ENCODE measurements at places on chromosomes 5 and 9.

DNA sequence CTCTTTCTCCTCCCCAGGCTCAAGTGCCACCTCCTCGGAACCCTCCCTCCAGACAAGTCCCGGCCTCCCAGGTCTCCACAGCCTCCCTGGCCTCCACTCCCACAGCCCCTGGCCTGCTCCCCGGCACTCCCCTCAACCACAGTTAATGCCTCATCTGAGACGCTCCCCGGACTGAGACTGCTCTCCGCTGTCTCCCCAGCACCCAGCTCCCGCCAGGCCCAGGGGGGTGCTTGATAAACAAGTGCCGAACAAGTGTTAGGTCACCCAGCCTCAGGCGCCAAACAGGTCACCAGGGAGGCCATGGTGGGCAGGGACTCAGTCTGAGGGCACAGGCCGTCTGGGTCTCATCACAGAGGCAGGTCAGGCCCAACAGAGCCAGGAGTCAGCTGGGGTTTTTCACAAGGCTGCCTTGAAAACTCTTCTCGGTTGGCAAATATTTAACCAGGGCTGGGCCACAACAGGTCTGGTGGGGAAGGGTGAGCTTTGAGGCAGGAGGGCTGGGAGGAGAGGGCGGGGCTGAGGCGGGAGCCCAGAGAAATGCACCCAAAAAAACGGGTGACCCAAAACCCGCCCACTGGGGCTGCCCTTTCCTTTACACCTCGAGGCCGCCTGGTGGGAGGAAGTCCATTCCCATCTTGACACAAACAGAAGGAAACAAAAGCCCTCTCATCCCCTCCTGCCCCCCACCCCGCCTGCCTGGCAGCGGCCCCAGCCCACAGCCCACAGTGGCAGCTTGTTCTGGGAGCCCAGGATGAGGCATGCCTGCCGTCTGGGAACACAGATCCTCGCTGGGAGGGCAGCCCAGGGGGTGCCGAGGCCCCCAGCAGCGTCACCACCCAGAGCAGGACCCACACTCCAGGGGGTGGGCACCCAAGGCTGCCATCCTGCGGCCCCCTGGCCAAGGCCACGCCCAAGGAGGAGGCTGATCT lies 66.6 kb upstream of the STXBP1 start:
- no peak for DNase-seq

DNA sequence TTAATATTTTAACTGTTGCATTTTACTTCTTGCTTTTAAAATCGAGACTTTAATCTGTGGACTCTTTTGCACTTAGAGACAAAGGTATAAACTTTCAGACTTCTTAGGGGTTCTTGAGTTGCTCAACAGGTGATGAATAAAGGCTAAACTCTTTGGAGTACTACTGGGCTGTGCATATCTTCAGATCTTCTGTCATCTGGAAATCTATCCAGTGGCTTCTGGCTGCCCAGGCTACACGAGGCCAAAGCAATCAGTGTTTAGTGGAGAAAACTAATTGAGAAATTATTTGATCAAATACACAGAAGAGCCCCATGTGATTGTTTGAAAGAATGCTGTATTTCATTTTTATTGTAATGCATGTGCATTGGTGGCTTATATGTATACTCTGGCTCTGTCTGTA lies 146.1 kb downstream of the PBX3 start:
- DNase-seq: no peak

DNA sequence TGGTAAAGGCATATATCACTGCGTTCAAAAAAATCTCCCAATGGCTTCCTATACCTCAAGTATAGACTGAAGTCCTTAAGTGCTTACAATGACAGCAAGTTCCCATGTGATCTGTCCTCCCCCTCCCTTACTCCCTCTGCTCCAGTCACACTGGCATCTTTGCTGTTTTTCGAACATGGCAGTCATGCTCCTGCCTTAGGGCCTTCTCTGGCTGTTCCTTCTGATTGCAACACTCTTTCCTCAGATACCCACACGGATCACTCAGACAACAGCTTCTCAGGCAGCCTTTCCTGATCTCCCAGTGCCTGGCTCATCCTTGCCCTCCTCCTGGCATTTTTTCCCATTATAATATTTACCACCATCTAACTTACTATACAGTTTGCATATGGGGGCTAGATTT lies 232.8 kb downstream of the ARHGEF28 start:
- no peak for DNase-seq

DNA sequence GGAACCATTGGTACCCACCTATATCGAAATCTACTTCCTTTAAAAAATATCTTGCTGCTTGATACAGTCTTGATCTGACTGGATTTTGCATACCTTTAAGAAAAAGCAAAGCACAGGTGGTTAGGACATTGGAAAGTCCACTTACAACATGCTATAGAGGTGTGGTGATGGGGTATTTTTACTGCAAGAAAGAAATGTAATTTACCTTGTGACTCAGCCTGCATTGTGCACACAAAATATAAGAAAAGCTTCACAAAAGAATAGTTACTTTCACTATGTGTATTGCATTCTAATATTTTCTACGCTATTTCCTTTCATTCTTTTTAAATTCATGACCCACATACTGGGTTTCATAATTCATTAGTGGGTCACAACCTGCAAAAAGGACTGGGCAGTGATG lies 236.2 kb upstream of the RASEF start:
- no peak for DNase-seq

DNA sequence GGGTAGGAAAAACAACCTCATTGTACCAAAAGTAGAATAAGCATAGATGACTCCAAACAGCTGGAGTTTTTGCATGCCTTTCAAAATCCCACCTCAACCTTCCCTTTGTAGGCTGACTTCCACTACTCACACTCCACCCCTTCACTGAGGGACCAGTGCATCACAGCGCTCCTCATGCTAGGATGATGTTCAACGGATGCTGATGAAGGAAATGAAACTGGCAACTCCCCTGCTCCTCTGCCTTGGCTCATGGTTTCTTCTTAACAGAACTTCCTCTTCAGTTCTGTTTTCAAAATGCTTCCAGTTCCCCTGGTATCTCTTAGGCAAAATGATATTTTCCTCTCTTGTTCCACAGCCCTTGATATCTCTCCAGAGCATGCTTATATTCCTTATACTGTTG lies 29.0 kb downstream of the LIFR start:
- DNase-seq: no peak

DNA sequence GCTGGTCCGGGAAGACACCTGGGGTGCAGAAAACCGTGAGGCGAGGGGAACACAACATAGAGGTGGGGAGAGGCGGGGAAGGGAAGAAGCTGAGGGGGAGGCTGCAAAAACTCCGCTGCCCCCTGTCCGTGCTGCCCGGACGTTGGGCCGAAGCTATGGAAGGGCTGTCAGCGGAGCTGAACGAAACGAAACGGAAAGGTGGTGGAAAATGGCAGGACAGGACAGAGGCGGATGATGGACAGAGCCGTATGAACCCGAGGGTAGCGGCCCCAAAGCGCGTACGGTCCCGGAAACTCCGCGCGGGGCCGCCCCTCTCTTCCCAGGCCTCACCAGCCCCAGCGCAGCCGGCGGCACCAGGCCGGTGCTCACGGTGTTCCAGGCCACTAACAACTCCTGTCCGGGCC lies 272 bp downstream of the ANAPC2 start:
- DNase-seq: no peak

DNA sequence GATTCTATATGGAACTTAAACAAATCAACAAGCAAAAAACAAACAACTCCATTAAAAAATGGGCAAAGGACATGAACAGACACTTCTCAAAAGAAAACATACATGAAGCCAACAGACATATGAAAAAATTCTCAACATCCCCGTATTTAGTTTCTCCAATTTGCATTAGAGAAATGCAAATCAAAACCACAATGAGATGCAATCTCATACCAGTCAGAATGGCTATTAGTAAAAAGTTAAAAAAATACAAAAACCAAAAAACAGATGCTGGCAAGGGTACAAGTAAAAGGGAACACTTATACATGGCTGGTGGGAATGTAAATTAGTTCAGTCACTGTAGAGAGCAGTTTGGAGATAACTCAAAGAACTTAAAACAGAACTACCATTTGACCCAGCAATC lies 342.1 kb upstream of the NUDT12 start:
- DNase-seq: no peak

DNA sequence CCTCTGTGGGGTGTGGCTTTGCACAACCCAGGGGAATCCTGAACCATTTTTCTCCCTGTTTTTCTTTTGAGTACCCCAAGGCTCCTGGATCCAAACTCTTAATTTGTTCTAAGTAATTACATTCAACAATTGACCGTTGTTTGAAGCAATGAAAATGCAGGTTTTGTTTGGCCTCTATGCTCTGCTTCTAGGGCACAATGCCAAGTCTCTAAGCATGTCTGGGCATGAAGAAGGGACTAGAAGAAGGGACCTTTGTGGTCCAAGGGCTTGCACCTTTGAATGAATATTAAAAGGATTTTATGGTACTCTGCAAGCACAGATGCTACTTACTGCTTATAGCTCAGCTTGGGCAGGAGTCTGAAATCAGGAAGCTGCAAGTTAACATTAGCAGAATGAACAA lies 6.6 kb upstream of the ENC1 start:
- no peak for DNase-seq

DNA sequence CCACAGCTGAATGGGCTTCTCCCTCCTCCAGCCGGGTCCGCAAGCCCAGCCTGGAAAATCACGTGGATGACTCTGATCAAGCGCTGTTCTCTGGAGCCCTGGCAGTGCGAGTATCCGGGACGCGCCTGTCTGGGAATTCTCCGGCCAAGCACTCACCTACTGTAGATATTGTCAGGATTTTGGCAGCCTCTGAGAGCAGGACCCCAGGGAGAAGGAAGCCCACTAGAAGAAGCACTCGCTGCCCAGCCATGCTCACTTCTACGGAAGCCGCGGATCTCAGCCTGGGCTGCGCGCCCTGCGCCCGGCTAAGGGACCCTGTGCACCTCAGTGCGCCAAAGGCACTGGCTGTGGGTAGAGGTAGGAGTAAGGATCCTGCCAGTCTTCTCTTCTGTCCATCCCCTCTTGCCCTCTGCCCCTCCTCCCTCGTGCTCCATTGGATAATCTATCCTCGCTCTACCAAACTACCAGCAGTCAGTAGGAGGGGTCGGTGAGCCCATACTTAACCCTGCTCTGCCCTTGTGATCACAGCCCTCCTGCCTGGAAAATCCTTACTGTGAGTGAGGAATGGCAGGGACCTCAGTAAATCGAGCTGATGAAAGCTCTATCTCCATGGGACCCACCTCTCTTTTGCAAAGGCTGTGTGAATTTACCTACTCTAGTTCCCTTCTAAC lies at the start of gene UGT3A2:
TSS of gene UGT3A2 (minus strand) at position 343 of the 671 bp plus-strand sequence. CDS start at position 250, 93 bp downstream.
- DNase-seq: no peak
